Right atrium auricular region (tissue), 2 donors: ENCODE measurements at places on chromosomes 12 and 14. TPM values are rescaled to one million over a fixed set of nuclear protein-coding genes. Genes with fewer than 3 reads are reported as not detected.

- no peak for DNase-seq
Measured at GRCh38 chr12:52672321-52672933, 7.8 kb downstream of the KRT1 start.

DNA sequence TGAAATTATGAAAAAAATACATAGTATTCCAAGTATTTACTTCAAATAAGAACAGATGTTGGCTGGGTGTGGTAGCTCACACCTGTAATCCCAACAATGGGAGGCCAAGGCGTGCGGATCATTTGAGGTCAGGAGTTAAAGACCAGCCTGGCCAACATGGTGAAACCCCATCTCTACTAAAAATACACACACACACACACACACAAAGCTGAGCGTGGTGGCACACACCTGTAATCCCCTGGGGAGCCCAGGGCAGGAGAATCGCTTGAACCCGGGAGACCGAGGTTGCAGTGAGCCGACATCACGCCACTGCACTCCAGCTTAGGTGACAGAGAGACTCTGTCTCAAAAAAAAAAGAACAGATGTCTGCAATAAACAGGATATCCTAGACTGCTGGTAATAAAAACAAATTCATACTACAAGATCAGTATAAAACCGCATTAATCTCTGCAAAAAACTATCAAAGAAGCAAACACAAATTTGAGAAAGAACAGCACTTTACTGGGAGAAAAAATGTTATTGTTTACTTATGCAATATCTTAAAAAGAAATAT is 23.8 kb downstream of the EEA1 start:
- no peak for DNase-seq

DNA sequence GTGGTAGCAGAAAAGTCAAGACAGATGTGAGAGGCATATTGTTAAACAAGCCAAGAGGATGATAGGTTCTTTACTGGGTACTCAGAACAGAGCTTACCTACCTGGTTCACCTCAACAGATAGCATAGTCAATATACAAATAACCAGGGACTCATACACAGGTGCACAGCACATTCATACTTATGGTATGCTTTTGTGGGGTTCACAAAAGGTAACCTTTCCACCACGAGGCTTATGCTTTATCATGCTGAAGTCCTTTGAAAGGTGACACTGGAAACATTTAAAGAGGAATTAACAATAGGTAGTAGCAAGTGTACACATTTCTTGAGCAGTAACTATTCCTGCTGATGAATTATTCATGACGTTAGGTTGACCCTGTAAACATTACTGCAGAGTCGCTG is 42.2 kb upstream of the MBIP start:
- DNase-seq, result no peak

- no peak for DNase-seq
Measured at GRCh38 chr14:22464422-22465142, 124.4 kb downstream of the DAD1 start.

GRCh38 chr14:96660123-96660522 is 137.1 kb upstream of the VRK1 start:
- DNase-seq, result no peak

Gene DCAF5
- total RNA-seq, result 38.8 TPM

Gene KRT1
- not detected for total RNA-seq

GRCh38 chr12:96233168-96233567 is 39.0 kb downstream of the ELK3 start:
- DNase-seq, result peak; percentile 73

Gene POTEM
- not detected for total RNA-seq

DNA sequence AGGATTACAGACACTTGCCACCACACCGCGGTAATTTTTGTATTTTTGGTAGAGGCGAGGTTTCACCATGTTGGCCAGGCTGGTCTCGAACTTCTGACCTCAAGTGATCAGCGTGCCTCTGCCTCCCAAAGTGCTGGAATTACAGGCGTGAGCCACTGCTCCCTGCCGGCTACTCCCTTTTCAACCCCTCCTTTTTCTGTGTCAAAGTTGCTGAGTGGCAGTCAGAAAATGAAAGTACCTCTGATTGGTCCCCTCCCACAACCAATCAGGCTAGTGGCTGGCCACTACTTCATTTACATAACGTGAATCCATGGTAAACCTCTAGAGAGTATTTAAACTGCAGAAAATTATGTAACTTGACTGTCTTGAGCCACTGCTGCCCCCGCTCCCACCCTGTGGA is 5.9 kb downstream of the RESF1 start:
- no peak for DNase-seq
